A549 treated with DMSO at 1 μM for 4 hours (cell line): ENCODE measurements at places on chromosomes 16 and 17. TPM values are rescaled to one million over a fixed set of nuclear protein-coding genes. Genes with fewer than 3 reads are reported as not detected.

Gene TERB1
- total RNA-seq = 0.03 to 0.17 TPM in 2 of 5 replicates, not detected in the others

Gene HSPB9
- not detected in 5 replicates for total RNA-seq

Gene OR1F1
- 0.44 to 0.59 TPM (median 0.53 TPM) in 5 replicates for total RNA-seq

Gene CPNE7
- total RNA-seq = 41.5 to 71.1 TPM (median 57.3 TPM) in 5 replicates
